Chondrocyte (in vitro differentiated cells): ENCODE measurements at places on chromosomes 5 and 9.

DNA sequence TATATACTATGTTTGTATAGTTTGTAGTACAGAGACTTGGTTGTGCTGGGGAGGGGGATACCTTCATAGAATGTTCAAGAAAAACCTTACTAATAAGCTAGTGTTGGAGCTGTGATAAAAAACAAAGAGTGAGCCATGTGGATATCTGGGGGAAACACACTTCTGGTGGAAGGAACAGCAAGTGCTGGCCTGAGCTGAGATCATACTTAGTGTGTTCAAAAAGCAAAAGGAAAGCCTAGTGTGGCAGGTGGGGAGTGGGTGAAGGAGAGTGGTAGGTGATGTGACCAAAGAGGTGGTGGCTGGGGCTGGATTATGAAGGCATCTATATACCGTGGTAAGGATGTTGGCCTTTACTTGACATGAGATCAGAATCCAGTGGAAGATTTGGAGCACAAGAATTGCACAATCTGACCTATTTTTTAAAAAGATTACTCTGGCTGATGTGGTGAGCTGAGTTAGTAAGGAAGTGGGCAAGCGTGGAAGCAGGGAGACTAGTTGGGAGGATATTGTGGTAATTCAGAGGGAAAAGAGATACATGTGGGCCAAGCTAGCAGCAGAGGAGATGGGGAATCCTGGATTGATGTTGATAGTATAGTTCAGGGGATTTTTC lies 26.6 kb downstream of the PALM2AKAP2 start:
- DNase-seq, result no peak

- DNase-seq, result no peak
These were observed 145.6 kb downstream of the PPP2R2B start for GRCh38 chr5:146732962-146733361.

DNA sequence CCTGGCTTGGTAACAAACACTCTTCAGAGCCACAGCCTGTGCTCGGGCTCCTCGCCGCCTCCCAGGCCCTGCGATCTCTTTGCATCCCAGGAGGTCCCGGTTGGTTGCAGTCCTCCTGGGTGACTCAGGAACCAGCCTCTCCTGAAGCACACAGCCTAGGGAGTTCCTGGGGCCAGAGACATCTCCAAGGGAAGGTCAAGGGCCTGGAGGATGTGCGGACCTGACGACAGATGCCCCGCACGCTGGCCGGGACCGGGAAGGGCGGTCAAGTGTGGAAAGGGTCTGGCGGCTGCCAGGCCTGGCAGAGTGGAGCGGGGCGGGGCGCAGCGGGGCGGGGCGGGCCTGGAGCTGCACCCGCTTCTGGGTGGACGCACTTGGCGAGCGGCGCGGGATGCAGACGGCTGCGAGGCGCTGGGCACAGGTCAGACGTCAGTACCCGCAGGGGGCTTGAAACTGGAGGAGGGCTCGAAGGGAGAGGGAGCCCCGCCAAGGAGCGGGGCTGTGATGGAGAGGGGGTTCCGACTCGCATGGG lies 45.0 kb upstream of the PRSS3 start:
- DNase-seq, result no peak

GRCh38 chr5:27465140-27465539 lies 426.8 kb upstream of the CDH9 start:
- no peak for DNase-seq

GRCh38 chr9:21326526-21327139 lies 8.6 kb downstream of the KLHL9 start:
- no peak for DNase-seq

DNA sequence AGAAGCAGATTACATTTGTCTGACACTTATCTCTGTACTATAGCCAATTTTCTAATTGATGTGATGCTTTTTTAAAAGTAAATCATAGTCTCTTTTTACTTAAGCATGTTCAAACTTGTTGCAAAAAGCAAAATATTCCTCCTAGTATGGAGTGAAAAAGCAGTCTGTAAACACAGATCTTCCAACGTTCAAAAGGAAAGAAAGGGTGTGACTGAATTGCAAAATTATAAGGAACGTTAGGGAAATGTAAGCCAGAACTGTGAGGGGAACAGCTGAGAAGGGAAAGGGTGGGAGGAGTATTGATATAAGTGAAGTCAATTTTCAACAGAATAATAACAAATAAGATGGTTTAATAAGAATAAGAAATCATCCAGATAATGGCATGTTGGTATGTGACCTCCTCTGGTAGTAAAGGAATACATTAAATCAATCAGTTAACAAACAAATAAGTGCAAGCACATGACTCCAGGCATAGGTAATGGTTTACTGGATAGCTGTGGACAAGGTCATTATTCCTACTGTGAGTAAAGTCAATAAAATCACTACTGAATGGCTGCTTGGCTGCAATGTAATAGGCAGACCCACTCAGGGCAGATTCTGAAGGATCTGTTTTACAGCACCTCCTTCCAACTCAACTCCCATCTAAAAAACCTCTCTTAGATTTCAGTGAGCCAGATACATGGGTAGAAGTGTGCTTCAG lies 239.1 kb upstream of the NMUR2 start:
- no peak for DNase-seq

DNA sequence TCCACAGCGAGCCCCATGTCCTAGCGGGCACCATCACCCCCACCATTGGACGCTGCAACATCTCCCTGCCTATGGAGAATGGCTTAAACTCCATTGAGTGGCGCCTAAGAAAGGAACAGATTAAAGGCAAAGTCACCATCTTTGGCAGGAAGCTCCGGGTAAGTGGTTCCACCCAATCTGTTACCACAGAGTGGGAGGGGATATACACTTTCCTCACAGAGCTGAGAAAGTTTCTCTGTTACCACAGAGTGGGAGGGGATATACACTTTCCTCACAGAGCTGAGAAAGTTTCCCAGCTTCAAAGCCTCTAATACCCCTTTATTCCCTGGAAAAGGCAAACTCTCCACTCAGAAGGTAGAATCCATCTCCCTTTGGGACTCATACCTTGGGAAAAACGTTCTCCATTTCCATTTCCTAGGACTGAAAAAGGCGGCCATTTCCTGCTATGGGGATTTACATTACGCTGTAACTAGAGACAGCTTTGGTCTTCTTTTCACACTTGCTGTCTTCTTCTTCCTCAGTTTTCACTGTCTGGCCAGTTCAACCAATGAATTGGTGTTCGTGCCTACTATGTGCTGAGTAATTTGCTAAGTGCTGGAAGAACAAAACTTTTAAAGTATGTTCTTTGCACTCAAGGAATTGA lies 63.4 kb upstream of the WWC1 start:
- no peak for DNase-seq

- no peak for DNase-seq
These were observed 9.8 kb downstream of the PDLIM4 start for GRCh38 chr5:132267166-132267739.

GRCh38 chr9:5326893-5327548 lies 12.7 kb downstream of the RLN1 start:
- no peak for DNase-seq

GRCh38 chr5:72363166-72363802 lies 43.1 kb downstream of the PTCD2 start:
- no peak for DNase-seq

DNA sequence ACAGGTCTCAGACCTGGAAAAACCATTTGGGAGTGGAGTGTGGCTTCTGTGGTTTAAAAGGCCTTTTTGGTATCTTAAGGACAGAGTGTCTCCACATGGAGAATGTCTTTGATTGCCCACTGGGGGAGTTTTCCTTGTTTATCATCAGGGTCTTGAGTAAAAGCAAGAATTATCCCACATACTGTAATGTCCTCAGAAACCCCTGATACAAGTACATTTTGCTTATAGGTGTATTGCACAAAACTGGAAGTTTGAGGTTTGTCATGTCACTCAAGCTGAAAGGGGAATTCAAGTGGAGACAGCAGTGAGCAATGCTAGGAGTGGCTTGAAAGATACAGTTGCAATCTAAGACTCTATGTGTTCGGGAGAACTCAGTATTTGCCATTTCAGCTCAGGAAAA lies 62.7 kb upstream of the GRAMD2B start:
- no peak for DNase-seq

DNA sequence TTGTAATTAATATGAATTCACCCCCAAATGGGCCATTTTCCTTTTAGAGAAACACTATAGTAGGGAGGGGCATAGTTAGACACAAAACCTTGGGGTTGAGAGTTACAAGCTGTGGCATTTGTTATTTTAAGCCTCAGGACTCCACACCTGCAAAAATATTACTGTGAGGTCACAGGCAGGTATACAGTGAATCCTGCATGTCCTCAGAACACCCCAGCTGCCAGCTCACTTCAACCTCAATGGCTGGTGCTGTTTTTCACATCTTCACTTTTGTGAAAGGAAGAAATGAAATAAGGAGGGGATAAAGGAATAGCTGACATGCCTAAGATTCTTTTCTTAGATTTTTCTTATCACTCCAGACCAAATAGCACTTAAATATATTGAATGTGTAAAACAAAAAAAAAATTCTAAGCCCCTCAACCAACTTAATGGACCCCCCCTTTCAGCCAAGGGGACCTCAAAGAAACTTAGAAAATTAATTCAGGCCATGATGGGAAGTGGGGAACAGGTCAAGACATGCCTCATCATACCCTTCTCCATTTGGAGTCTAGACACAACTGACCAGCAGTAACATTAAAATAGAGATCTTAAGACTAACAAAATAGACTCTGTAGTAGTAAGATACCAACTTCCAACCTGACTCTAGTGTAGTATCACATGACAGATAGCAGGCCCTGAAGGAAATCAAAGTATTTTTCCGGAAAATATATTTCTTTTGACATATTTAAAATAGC lies 9.2 kb downstream of the C9orf85 start:
- no peak for DNase-seq

GRCh38 chr5:151255621-151256286 lies 2.8 kb downstream of the GM2A start:
- no peak for DNase-seq

DNA sequence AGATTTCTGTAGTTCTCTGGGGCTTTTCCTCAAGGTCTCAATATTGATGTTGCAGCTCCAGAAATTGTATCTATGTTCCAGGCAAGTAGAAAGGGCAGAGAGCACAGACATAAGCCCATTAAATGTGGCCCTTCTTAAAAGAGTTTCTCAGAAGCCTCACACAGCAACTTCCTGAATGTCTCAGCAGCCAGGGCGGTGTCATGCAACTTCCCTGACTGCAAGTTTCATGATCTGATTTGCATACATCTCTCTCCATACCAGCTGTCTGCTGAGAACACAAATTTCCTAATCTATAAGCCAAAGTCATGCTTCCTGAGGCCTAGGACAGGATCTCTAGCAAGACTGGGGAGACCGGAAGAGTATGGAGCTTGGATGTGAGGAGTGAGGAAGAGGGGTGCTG lies 13.0 kb downstream of the RGS7BP start:
- no peak for DNase-seq

- peak; percentile 78 for DNase-seq
These were observed 18.7 kb upstream of the CLPTM1L start for GRCh38 chr5:1363581-1363980.

DNA sequence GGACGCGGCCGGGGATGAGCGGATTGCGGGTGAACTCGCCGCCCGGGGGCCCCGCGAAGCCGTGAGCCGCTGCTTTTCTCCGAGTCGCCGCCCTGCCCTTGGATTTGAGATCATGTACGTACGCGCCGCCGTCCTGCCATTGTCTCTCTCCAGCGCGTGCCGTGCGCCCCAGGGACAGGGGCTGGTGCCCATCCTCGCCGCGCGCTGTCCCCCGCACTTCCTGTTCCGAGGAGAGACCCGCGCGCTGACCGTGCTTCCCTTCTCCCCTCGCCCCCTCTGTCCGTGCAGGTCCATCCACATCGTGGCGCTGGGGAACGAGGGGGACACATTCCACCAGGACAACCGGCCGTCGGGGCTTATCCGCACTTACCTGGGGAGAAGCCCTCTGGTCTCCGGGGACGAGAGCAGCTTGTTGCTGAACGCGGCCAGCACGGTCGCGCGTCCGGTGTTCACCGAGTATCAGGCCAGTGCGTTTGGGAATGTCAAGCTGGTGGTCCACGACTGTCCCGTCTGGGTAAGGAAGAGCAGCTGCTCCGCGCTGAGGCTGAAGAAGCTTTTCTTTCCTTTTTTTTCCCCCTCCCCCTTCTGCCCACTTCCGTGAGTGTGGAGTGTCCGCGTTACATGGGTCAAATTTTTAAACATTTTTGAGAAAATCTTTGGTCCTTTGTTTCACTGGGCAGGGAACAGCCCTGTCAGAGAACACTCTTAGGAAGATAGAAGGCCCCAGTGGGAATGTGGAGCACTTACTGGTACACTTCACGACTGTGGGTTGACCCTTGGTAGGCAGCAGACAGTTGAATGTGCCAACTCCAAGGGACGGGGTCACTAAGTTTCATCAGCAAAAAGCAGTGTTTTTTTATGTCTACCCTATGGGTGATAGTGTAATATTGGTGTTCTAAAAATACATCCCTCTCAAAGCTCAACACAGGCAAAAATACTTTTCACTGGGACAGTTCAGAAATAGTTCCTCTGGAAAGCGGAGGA lies 727 bp downstream of the RHOBTB3 start:
- peak; percentile 92 for DNase-seq

DNA sequence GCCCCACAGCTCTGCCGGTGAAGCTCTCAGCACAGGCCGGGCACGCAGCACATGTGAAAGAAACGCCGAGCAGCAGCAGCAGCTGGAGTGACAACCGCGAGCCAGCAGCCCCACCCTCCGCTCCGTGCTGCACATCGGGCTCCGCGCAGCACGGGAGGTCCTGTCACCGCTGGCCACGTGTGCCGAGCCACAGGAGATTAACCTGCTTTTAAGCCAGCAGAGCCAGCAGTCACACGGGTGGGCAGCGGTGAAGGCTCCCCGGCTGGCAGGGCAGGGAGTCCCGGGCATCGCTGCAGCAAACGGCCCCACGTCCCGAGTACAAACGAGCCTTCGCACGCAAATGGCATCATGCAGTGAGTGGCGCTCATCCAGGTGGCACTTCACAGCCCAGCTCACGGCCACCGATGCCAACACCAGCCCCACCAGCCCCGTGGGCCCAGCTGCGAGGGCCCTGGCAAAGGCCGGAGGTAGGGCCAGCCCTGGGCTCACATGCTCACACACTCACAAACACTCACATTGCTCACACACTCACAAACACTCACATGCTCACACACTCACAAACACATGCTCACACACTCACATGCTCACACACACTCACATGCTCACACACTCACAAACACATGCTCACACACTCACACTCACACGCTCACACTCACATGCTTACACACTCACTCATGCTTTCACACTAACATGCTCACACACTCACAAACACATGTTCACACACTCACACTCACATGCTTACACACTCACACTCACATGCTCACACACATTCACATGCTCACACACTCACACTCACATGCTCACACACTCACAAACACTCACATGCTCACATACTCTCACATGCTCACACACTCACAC lies 11.1 kb downstream of the CCDC187 start:
- DNase-seq, result no peak

- DNase-seq, result no peak
These were observed 11.2 kb upstream of the ANXA6 start for GRCh38 chr5:151168602-151169344.

GRCh38 chr9:87088192-87088591 lies 140.9 kb upstream of the GAS1 start:
- no peak for DNase-seq
